ENCODE measurements at places on chromosomes 2 and 18.

DNA sequence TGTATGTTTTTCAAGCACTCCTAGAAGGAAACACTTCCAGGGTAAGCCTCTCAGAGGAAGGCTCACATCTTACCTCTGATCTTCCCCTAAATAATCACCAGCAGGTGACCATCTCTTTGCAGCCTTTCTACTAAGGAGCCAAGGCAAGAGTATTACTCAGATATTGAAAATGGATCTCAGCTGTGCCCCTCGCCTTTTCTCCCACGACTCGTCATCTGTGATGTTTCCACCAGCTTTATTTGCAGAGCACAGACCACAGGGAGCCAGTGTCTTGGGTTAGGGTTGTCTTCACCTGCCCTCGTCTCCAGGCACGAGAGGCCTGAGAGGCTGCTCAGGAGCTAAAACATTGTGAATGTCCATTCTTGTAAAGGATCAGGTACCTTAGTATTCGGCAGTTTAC, 16.9 kb upstream of the SCLY start:
- DNase-seq: no peak

GRCh38 chr2:215601990-215602721, 166.3 kb upstream of the FN1 start:
- no peak for DNase-seq

- DNase-seq: no peak
Measured at GRCh38 chr18:36446059-36446458, 148.5 kb downstream of the FHOD3 start.

- DNase-seq: no peak
Measured at GRCh38 chr2:50443288-50443687, 588.6 kb downstream of the NRXN1 start.
